Stimulated activated CD8-positive, alpha-beta memory T cell treated with anti-CD3 and anti-CD28 coated beads, Interleukin-4, amount 100 ng/mL, for 1 hour (primary cell): ENCODE measurements at places on chromosomes 7 and 10.

- no peak for DNase-seq
These were observed 28.1 kb upstream of the SLC29A3 start for GRCh38 chr10:71290806-71291527.

GRCh38 chr7:117001283-117001682 is 48.0 kb downstream of the ST7 start:
- no peak for DNase-seq

GRCh38 chr7:75033064-75033463 is 40.5 kb downstream of the RCC1L start:
- no peak for DNase-seq

- DNase-seq: no peak
These were observed 26.2 kb upstream of the AOAH start for GRCh38 chr7:36750451-36750850.

DNA sequence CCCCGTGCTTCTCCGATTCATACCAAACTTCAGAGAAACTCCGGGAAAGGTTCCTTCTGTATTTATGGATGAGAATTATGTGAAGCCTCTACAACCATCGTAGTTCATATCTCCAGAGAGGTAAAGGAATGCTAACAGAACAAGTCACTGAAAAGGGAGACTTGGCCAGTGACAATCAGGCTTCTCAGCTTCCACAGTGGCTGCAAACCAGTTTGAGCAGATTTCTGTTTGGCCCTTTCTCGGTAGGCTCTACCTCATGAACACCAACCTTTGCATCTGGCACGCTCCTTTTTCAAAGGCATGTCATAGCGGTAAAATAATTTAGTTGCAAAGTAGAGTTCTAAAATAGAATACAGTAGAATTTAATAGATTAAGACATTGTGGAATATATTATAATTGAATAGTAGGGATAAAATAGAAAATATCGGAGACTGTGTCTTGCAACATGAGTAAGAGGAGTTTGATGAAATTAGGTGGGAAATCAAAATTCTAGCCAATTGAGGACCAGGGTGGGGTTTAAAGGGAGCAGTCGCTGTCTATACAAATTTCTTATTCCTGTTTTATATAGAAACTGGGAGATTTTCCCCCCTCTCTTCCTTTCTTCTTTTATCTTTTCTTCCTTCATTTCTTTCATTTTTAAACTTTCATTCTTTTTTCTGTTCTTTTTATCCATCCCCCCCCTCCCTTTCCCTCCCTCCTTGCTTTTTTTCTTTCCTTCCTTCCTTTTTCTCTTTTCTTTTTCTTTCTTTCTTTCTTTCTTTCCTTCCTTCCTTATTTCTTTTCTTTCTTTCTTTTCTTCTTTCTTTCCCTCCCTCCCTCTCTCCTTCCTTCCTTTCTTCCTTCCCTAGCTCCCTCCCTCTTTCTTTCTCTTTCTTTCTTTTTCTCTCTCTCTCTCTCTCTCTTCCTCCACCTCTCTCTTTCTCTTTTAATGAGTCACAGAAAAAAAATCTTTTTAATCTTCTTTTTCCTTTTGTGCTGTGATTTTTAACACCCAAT is 161.5 kb upstream of the KLF6 start:
- DNase-seq: no peak

DNA sequence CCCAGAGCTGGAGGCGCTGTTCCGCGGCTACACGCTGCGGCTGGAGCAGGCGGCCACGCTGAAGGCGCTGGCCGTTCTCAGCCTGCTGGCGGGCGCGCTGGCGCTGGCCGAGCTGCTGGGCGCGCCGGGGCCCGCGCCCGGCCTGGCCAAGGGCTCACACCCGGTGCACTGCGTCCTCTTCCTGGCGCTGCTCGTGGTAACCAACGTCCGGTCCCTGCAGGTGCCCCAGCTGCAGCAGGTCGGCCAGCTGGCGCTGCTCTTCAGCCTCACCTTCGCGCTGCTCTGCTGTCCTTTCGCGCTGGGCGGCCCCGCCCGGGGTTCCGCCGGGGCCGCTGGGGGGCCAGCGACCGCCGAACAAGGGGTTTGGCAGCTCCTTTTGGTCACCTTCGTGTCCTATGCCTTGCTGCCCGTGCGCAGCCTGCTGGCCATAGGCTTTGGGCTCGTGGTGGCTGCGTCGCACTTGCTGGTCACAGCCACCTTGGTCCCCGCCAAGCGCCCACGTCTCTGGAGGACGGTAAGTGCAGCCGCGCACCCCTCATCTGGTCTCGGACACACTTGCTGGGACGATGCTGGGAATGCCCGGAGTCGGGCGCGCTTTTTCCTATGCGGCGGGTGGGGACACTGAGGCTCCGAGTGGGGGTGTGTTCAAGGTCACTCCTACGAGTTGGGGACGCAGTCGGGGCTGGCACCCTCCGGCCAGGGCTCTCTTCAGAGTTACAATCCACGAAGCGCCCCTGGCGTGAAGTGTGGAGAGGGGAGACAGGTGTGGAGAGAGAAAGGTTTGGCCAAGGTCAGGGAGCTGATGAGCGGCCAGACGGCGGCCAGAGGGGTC is 717 bp downstream of the ADCY1 start:
- no peak for DNase-seq

- no peak for DNase-seq
These were observed 42.6 kb upstream of the GSAP start for GRCh38 chr7:77458786-77459185.

GRCh38 chr10:26730552-26730951 is 33.1 kb downstream of the PDSS1 start:
- no peak for DNase-seq

DNA sequence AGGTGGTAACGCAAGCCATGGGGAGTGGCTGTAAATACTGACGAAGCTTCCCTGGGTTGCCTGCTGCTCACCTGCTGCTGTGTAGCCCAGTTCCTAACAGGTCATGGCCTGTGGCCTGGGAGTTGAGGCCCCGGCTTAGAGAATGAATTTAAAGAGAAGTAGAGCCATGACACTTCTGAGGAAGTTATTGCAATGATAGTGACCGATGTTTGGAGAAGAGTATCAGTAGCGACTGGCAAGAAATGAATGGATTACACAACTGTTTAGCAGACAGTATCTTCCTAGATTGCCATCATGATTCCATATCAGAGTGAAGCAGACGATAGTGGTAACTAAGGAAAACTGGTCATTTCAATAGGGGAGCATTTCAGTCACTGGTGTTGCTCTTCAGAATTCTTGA is 249.6 kb downstream of the PLXDC2 start:
- no peak for DNase-seq
